ENCODE measurements at places on chromosomes 1 and 21. TPM values are rescaled to one million over a fixed set of nuclear protein-coding genes. Genes with fewer than 3 reads are reported as not detected.

DNA sequence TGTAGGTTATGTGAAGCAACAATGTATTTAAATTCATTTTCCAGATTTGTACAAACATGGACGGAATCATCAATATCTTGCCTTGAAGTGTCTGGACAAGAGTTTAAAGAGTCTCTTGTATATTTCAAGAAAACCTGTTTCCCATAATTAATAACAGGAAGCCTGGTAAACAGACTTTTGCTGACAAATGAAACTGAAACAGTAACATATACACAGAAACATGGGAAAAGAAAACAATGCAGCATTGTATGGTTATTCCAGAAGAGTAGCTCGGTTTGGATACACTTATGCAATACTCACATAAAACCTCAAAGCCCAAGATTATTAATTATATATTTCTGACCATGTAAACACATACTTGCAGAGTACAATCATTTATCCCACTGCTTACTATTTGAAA is 265.5 kb downstream of the PTPRC start:
- H3K27me3 ChIP-seq = no peaks in the 10 kb centered on the region
- peaks cover 5% of the 10 kb centered on the region for H3K4me1 ChIP-seq
- peaks cover 4% of the 10 kb centered on the region for H3K36me3 ChIP-seq
- no peak overlapping the region for H3K27ac ChIP-seq

GRCh38 chr1:193589597-193590040 is 403.2 kb upstream of the B3GALT2 start:
- H3K4me1 ChIP-seq = peaks cover 11% of the 10 kb centered on the region
- H3K4me3 ChIP-seq = no peak overlapping the region
- no peaks in the 10 kb centered on the region for H3K36me3 ChIP-seq
- H3K27ac ChIP-seq = peak overlapping the region; percentile 22
- DNase-seq = peak; percentile 64
- no peaks in the 10 kb centered on the region for H3K27me3 ChIP-seq

GRCh38 chr1:54332781-54333585 is 73.2 kb downstream of the SSBP3 start:
- H3K36me3 ChIP-seq = peaks cover 5% of the 10 kb centered on the region
- H3K27ac ChIP-seq = peak overlapping the region; percentile 58
- DNase-seq = no peak
- no peak overlapping the region for H3K4me3 ChIP-seq
- H3K4me1 ChIP-seq = peaks cover 57% of the 10 kb centered on the region

Gene S100A3
- 8.0 TPM for polyA plus RNA-seq

GRCh38 chr1:194533641-194534040 is 1347.2 kb upstream of the B3GALT2 start:
- no peak overlapping the region for H3K27ac ChIP-seq
- H3K27me3 ChIP-seq = no peaks in the 10 kb centered on the region
- no peak for DNase-seq
- no peaks in the 10 kb centered on the region for H3K36me3 ChIP-seq

- DNase-seq = no peak
- H3K4me1 ChIP-seq = no peaks in the 10 kb centered on the region
- no peaks in the 10 kb centered on the region for H3K27me3 ChIP-seq
- H3K36me3 ChIP-seq = no peaks in the 10 kb centered on the region
- no peak overlapping the region for H3K27ac ChIP-seq
These were observed 160.7 kb upstream of the LMO4 start for GRCh38 chr1:87167848-87168525.

DNA sequence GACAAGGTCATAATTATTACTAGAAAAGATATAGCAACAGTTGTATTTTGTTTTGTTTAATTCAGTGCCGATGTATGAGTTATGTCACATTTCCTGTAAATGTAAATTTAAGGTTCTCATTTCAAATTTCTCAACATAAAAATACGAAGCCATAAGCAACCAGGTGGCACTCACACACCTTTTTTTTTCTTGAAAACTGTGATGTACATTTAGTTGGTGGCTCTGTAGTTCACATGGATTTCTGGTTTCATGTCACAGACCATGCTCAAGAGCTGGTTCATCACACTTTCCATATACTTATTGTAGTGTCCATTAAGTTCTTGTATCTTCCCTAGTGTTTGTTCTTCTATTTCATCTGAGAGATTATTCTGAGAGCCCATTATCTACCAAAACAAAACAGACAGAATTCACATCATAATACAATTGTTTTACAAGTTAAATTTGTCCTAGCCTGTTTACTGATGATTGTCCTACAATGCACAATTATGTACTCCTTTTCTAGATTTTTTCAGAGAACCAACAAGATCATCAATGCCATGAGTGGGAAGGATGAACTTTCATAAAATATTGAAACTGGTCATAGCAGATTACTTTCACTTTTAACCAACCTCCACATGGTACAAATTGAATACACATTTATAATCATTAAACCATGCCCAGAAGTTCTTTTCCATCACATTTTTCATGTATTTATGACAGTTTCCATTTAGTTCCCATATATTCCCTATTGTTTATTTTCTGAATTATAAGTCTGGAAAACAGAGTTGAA is 17.1 kb downstream of the ATP6V1G3 start:
- DNase-seq = no peak
- no peak overlapping the region for H3K27ac ChIP-seq
- no peaks in the 10 kb centered on the region for H3K36me3 ChIP-seq
- H3K4me3 ChIP-seq = no peak overlapping the region

DNA sequence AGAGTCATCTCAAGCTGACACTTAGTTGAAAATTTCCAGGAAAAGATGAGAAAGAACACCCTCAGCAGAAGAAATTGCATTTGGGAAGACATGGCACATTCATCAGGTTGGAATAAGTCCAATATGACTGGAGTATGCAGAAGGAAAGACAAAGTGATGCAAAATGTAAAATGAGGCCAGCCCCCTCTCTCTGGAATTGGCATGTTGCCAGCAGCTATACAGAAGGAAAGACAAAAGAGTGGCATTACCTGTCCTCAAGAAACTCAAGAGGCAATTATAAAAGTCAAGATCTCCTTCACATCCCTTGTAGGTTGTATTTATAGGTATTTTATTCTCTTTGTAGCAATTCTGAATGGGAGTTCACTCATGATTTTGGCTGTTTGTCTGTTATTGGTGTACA is 426.3 kb downstream of the AGBL4 start:
- no peaks in the 10 kb centered on the region for H3K27me3 ChIP-seq
- no peak overlapping the region for H3K4me3 ChIP-seq
- no peaks in the 10 kb centered on the region for H3K36me3 ChIP-seq
- H3K4me1 ChIP-seq = no peaks in the 10 kb centered on the region
- DNase-seq = no peak
- no peak overlapping the region for H3K27ac ChIP-seq

GRCh38 chr1:184825571-184825970 is 70.9 kb upstream of the EDEM3 start:
- H3K4me3 ChIP-seq = no peak overlapping the region
- H3K27ac ChIP-seq = no peak overlapping the region
- H3K4me1 ChIP-seq = no peaks in the 10 kb centered on the region
- H3K36me3 ChIP-seq = no peaks in the 10 kb centered on the region
- DNase-seq = no peak
- no peaks in the 10 kb centered on the region for H3K27me3 ChIP-seq

DNA sequence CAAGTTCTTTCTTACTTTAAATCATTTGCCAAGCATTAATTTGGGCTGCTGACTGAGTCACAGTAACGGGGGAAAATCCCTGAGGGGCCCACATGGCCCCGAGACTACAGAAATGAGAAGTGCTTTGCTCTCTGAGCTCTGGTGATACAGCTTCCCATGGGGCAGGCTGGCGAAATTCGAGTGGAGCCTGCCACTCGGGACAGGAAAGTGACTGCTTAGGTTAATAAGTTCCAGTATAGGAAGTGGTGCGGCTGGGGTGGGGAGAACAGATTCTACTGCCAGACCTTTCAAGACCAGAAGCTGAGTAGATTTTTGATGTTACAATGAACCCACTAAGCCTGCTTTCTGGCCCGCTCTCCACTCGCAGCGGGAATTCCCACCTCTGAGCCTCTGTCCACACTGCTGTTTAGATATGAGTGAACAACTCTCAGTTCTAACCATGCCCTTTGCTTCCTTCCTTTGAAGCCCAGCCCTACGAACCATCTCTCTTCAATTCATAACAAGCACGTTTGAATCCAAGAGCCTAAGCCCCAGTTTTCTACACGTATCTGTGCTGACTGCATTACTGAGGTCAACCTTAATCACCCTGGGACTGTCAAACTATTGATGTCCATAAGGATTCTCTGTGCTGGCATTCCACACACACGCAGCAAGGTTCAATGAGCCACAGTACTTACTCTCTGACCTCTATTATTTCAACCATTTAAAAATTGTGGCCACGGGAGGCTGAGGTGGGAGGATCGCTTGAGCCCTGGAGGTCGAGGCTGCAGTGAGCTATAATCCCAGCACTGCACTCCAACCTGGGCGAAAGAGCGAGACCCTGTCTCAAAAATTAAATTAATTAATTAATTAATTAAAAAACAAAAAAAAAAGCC is 9.6 kb downstream of the ZBTB17 start:
- H3K27ac ChIP-seq = peak overlapping the region; percentile 12
- DNase-seq = peak; percentile 18
- no peaks in the 10 kb centered on the region for H3K27me3 ChIP-seq
- H3K4me1 ChIP-seq = no peaks in the 10 kb centered on the region

- no peaks in the 10 kb centered on the region for H3K4me1 ChIP-seq
- H3K4me3 ChIP-seq = no peak overlapping the region
- no peak for DNase-seq
- H3K27me3 ChIP-seq = no peaks in the 10 kb centered on the region
- H3K27ac ChIP-seq = no peak overlapping the region
These were observed 773.2 kb upstream of the ADAMTS5 start for GRCh38 chr21:27740084-27740483.

DNA sequence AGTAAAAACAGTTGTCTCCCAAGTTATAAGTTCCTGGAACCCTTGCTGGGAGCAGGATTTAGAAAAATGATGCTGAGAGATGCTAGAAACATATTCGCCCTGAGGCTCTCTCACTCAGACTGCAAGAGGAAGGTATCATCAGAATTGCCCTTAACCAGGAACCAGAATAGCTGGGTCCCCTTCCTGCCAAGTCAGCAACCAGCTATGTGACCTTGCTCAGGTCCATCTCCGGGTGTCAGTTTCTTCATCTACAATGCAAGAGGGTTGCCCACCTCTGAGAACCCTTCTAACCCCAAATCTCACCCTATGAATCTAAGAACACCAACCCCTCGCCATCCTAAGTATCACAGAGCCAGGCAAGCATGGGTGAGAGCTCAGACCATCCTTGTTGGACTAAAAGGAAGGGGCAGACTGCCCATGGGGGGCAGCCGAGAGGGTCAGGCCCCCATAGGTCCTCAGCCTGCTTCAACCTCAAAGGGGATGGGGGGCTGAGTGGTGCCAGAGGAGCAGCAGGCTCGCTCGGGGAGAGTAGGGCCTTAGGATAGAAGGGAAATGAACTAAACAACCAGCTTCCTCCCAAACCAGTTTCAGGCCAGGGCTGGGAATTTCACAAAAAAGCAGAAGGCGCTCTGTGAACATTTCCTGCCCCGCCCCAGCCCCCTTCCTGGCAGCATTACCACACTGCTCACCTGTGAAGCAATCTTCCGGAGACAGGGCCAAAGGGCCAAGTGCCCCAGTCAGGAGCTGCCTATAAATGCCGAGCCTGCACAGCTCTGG is 390 bp upstream of the S100A9 start:
- H3K4me1 ChIP-seq = no peaks in the 10 kb centered on the region
- H3K27me3 ChIP-seq = no peaks in the 10 kb centered on the region
- no peak overlapping the region for H3K27ac ChIP-seq
- DNase-seq = no peak
